Skin of body (tissue), 3 donors: ENCODE measurements at places on chromosomes 11 and 22. TPM values are rescaled to one million over a fixed set of nuclear protein-coding genes. Genes with fewer than 3 reads are reported as not detected.

- no peak for DNase-seq
Observed at GRCh38 chr11:72221386-72222075, 3.0 kb upstream of the INPPL1 start.

DNA sequence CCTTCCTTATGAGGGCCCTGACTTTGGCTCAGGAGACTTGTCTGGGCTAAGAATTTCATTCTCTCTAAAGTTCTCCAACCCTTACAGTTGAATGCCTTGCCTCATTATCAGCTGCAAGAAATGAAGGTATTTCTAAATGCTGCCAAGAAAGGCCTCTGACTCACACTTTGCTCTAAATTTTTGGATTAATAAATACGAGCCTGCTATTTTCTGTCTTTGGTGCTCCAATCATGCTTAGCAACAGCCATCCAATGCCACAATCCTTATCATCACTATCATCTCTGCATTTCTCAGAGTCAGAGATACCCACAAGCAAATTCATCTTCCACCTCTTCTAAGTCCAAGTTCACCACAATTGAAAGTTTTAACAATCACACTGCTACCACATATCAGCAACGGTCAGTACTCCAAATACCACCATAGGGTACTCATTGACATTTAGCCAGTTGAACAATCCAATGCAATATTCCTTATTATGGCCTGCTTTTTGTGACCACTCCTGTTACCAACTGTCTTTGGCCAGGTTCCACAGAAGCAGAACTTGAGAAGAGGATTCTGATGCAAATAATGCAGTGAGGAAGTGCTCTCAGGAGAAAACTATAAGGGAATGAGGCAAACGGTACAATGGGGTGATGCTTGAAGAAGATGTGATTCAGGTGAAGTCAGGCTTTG lies 5.7 kb downstream of the PATE2 start:
- no peak for DNase-seq

Gene SLC22A25
- total RNA-seq = 0.10 TPM

DNA sequence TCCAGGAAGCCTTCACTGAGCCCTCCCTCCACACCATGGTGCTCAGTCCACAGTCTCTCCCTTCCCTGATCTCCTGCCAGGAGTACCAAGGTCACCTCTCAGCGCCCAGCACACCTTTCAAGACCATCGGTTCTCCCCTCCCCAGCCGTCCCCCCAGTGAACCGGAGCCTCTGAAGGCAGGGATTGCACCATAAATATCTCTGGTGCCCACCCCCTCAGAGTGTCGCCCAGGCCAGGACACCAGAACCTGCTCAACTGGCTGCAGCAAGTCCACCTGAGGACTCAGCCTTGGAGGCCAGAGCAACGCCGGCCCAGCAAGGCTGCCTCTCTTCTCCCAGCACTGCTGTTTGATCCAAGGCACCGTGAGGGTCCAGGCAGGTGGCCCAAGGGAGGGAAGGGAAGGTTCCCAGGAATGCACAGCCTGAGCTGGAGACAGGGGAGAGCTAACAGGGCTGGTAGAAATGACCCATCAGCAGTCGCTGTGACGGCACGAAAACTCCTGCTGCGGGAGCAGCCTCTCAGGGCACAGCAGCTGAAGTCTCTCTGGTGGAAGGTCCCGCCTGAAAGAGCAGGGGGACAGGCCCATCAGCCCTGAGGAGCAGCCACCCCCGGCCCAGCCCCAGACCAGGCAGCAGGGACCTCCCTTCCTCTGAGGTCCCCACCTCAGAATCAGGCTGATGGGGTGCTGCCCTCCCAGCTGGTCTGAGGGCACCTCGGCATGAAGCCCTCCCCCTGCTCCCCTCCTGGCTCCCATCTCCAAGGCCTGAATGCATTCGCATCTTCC lies 80.3 kb downstream of the BUD13 start:
- no peak for DNase-seq

DNA sequence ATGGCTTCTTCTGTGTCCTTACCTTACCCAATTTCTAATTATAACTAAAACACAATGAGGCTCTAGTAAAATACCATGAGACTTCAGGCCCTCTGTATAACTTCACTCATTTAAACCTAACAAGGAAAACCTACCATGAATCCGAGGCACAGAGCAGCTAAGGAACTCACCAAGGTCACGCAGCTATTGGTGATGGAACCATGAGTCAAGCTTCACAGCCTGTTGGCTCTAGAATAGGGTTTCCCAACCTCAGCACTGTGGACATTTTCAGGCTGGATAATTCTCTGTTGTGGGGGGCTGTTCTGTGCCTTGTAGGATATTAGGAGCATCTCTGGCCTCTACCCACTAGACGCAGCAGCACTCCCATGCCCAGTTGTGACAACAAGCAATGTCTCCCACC lies 75.7 kb downstream of the TIMP3 start:
- DNase-seq = no peak

Gene MRGPRF
- total RNA-seq = 13.0 TPM

DNA sequence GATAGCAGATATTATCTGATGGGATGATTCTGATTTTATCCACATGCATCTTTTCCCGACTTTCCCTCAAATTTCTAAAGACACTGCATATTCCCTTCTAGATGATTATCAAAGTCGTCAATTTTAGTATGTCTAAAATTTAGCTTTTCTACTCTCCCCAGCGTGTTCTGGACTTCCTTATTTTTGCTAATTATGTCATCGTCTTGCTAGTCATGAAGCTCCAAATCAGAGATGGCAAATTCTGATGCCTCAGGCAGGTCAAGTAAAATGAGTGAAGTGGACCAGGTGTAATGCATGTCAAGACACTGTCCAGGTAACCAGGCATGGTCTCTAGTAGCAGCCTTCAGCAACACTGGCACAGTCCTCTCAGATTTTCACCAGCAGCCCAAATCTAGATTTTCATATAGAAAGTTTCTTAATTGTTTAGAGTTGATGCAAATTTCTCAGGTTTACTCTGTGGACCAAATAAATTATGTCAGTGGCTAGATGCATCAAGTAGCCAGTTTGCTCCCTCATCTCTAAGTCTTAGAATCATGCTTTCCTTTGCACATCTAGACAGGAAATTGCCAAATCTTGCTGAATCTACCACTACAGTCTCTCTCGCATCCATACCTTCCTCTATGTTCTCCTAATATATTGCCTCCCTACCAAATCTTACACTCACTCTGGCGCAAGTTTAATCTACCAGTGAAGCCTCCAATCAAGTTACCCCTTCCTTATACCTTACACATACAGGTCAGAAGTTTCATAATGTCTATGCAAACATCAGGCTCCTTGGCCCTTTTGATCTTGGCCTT lies 10.6 kb downstream of the HSD17B12 start:
- DNase-seq = no peak

Gene NRXN2
- total RNA-seq = 8.5 TPM

DNA sequence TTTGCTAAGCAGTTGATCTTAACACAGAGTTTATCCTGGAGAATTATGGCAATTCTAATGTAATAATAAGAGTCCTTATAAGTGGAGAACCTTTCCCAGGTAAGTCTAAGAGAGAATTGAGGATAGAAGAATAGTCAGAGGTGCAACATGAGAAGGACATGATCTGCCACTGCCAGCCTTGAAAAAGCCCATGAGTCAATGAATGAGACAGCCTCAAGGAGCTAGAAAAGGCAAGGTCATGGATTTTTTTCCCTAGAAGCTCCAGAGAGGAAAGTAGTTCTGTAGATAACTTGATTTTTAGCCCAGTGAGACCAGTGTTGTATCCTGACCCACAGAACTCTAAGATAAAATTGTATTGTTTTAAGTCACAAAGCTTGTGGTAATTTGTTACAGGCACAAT lies 16.9 kb downstream of the MS4A6A start:
- DNase-seq = no peak

Gene GDPD4
- total RNA-seq = 0.39 TPM

Gene CHORDC1
- total RNA-seq = 33.2 TPM

DNA sequence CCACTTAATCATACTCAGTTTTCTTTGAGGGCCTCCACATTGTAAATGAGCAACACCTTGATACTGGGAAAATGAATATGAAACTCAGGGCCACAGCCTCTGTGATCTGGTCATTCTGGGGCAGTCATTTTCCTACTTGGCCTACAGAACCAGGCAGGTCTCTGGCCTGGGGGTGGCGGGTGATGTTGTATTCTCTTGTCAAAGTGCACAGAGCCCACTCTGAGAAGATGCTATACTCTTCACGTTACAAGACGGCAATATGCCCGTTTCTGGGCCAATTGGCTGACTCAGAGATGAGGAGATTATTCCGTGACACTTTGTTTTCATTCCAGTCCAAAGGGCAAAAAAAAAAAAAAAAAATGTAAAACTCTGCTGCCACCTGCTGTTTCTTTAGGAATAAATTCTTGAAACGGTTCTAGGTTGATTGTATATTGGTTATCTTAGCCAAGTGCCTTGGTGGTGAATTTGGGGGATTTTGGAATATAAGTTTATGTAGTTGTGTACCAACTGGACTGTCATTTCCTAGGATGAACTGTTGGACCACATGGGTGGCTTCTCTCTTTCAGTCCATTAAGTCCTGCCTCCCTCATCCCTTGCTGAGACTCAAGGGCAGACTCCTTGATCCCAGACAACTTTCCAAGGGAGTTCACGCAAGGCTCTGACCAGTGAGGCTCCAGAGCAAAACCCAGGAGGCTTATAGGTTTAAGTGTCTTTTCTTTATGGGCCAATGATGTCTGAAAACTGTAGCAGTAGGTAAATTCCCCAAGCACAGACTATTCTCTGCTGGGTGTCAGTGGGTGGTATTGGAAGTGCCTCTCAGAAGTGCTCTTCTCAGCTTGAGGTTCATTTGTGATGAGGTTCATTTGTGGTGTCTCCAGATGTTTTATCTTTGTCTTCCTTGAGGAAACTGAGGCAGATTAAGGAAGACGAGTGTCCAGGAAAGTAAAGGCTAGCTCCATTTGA lies 18.2 kb downstream of the ADM start:
- peak; percentile 91 for DNase-seq

Gene PANX3
- total RNA-seq = not detected

- no peak for DNase-seq
Observed at GRCh38 chr11:114291842-114292680, 4.1 kb upstream of the NNMT start.

- no peak for DNase-seq
Observed at GRCh38 chr22:50670513-50670912, 2.1 kb upstream of the SHANK3 start.

Gene DDI1
- not detected for total RNA-seq

Gene TCP11L1
- total RNA-seq = 15.7 TPM

GRCh38 chr11:71488681-71489270 lies 35.8 kb downstream of the NADSYN1 start:
- no peak for DNase-seq

Gene KRTAP5-7
- total RNA-seq = 0.89 TPM

DNA sequence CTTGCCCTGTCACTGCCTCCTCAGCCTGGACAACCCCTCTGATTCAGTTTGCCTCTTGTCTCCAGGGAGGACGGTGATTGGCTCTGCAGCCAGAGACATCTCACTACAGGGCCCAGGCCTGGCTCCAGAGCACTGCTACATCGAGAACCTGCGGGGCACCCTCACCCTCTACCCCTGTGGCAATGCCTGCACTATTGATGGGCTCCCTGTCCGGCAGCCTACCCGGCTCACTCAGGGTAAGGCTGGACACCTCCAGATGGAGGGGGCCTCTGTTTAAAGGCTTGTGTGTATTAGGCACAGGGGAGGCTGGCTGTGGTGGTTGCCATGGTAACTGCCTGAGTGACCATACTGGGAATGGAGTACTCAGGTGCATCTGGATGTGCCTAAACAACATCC lies 8.6 kb downstream of the PHLDB1 start:
- no peak for DNase-seq

DNA sequence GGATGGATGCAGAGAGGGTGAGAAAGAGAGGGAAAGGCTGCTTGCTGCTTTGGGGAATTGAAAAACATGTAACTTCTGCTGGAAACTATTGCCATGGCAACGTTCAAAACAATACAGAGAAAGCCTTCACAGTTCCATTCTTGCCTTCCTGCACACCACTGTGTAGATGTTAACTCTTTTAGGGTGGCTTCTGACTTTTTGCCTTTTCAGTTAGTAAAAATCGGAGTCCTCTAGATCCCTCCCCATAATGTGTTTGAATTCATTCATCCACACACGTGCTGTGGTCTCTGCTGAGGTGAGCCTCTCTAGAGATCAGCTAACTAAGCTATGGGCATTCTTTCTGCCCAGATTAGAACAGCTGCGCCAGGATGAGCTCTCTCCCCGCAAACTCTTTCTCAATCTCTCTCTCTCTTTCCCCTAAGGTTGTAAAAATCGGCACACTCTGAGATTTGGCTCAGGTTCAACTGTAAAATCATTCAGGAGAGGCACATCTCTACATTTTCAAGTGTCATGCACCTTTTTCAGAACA lies 1178.3 kb downstream of the LRRC4C start:
- peak; percentile 49 for DNase-seq

Gene PTPN5
- total RNA-seq = 0.69 TPM

- DNase-seq = no peak
Observed at GRCh38 chr22:29341849-29342127, 26.3 kb upstream of the RASL10A start.

Gene ACRV1
- total RNA-seq = not detected

Gene COMMD9
- total RNA-seq = 22.3 TPM

Gene GGTLC3
- not detected for total RNA-seq

- peak; percentile 64 for DNase-seq
Observed at GRCh38 chr22:45534339-45535192, 31.9 kb downstream of the FBLN1 start.

Gene THY1
- 25.1 TPM for total RNA-seq

Gene OR52N5
- not detected for total RNA-seq

- no peak for DNase-seq
Observed at GRCh38 chr11:102552447-102553194, 22.1 kb upstream of the MMP7 start.

Gene SPI1
- total RNA-seq = 7.5 TPM

DNA sequence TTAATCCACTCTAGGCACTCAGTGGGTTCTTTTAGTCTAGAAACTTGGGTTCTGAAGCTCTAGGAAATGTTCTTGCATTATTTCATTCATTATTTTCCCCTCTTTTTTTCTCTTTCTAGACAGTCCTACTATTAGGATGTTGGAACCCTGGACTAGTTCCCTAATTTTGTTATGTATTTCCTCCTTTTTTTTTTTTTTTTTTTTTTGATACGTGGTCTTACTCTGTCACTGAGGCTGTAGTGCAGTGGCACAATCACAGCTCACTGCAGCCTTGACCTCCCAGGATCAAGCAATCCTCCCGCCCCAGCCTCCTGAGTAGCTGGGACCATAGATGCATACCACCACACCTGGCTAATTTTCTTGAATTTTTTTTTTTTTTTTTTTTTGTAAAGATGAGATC lies 9.4 kb downstream of the UPB1 start:
- no peak for DNase-seq

GRCh38 chr22:25361899-25362214 lies 142.4 kb downstream of the CRYBB2 start:
- DNase-seq = no peak

DNA sequence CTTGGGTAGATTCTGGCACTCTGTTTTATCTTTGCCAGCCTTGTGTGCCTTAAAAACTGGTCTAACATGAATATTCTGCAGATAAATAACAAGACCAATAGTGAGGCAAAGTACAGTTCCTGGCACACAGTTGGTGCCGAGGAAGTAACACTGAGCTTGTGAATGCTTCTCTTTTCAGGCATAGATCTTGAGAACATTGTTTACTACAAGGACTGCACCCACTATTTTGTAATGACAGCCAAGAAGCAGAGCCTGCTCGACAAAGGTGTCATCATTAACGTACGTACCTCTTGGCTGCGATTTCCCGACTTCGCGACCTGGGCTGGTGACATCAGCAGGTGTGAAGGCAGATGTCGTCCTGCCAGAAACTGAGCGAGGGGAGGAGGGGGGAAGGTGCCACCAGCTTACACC lies 105.7 kb downstream of the MICAL2 start:
- no peak for DNase-seq

GRCh38 chr22:39739338-39740027 lies 154.1 kb downstream of the ENTHD1 start:
- no peak for DNase-seq
